ENCODE measurements at places on chromosomes 13 and 19. TPM values are rescaled to one million over a fixed set of nuclear protein-coding genes. Genes with fewer than 3 reads are reported as not detected.

Gene RUBCNL
- 2.3 TPM for polyA plus RNA-seq

Gene ZNF99
- 0.01 TPM for polyA plus RNA-seq

Gene PRR12
- 18.4 TPM for polyA plus RNA-seq

Gene S1PR4
- 5.1 TPM for polyA plus RNA-seq

Gene ZNF682
- 1.8 TPM for polyA plus RNA-seq

Gene S1PR5
- 0.89 TPM for polyA plus RNA-seq

Gene MEIOSIN
- polyA plus RNA-seq: not detected

Gene BST2
- 4.5 TPM for polyA plus RNA-seq

Gene TICAM1
- 38.0 TPM for polyA plus RNA-seq

Gene ANKRD10
- polyA plus RNA-seq: 40.3 TPM

Gene TEX26
- polyA plus RNA-seq: not detected

Gene RNF113B
- polyA plus RNA-seq: not detected

Gene MEGF8
- 3.6 TPM for polyA plus RNA-seq

Gene PODNL1
- polyA plus RNA-seq: not detected

Gene KL
- 0.81 TPM for polyA plus RNA-seq

Gene VSIG10L
- polyA plus RNA-seq: 1.4 TPM

Gene UBE2L5
- polyA plus RNA-seq: not detected

Gene CGB7
- polyA plus RNA-seq: 0.03 TPM

Gene PGLYRP2
- polyA plus RNA-seq: not detected

Gene KLK12
- polyA plus RNA-seq: 10.6 TPM

Gene SYNE4
- 3.4 TPM for polyA plus RNA-seq

Gene C19orf33
- polyA plus RNA-seq: 2,753 TPM

Gene KLHL1
- 0.04 TPM for polyA plus RNA-seq

Gene SOHLH2
- not detected for polyA plus RNA-seq

Gene WASF3
- polyA plus RNA-seq: 0.81 TPM

Gene CCDC70
- not detected for polyA plus RNA-seq

Gene SPRED3
- 0.85 TPM for polyA plus RNA-seq

Gene ZNF844
- 1.6 TPM for polyA plus RNA-seq

Gene TJP3
- polyA plus RNA-seq: 90.7 TPM

Gene SULT2B1
- polyA plus RNA-seq: 12.5 TPM

Gene ZNF66
- not detected for polyA plus RNA-seq

Gene PPM1N
- 1.3 TPM for polyA plus RNA-seq

Gene UGGT2
- polyA plus RNA-seq: 1.6 TPM

Gene APLP1
- 13.8 TPM for polyA plus RNA-seq
